ENCODE measurements at places on chromosomes 4 and X.

GRCh38 chr4:173424899-173425805, 26.2 kb upstream of the SCRG1 start:
- DNase-seq: no peak

- no peak for DNase-seq
Measured at GRCh38 chr4:171049380-171049779, 763.8 kb upstream of the GALNTL6 start.

DNA sequence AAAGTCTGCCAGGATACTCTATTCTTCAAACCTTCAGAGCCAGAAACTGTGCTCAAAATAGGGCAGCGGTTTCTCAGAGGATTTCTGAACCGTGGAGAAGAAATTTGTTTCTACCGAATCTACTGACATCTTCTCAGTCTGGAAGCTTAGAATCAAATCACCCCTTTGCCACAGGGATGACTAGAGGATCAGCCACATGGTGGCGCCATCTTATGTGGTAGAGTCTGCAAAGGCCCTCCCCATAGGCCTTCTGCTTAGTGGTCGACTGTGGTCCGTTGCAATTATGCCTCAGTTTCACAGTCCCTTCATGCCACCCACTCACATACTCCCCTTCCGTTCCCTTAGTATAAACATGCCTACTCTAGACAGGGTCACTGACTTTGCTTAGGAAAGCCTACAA, 680.7 kb upstream of the SPANXN1 start:
- no peak for DNase-seq

- no peak for DNase-seq
Measured at GRCh38 chr4:54509057-54509456, 148.7 kb upstream of the KIT start.

- DNase-seq: no peak
Measured at GRCh38 chr4:14607578-14607977, 394.7 kb upstream of the CPEB2 start.

- DNase-seq: no peak
Measured at GRCh38 chrX:55908661-55909212, 191.2 kb downstream of the RRAGB start.

GRCh38 chr4:73998040-73999011, at the start of gene CXCL5:
CXCL5 (minus strand) TSS chr4:73998677; CDS start chr4:73998581, 96 bp downstream.
- DNase-seq: no peak

- no peak for DNase-seq
Measured at GRCh38 chrX:82092307-82092706, 890.4 kb downstream of the SH3BGRL start.

GRCh38 chrX:103329991-103330390, at the start of gene TCEAL7:
TCEAL7 (plus strand) TSS chrX:103330239; CDS start chrX:103331404, 1,165 bp downstream.
- DNase-seq: no peak

- DNase-seq: no peak
Measured at GRCh38 chr4:13399257-13399656, 84.9 kb downstream of the RAB28 start.

GRCh38 chrX:38154818-38155217, 65.9 kb downstream of the SRPX start:
- no peak for DNase-seq

GRCh38 chr4:62028745-62029144, 828.6 kb downstream of the ADGRL3 start:
- no peak for DNase-seq

DNA sequence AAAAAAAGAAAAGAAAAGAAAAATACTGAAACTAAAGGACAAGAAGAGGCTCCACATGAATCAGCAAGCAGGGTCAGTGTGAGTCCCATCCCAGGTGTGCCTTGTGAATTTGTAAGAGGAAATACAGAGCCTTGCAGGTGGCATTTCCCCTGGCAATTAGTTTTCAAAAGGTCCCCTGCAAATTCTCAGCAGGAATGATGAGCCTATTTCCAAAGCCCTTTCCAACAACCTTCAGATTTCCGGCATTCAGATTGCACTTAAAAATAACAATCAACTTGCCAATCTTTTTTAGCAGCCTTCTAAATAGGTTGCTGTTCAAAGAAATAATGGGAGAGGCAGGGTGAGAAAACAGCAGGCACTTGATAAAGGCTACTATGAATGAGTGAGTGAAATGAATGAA, 66.4 kb upstream of the OR13H1 start:
- DNase-seq: no peak

DNA sequence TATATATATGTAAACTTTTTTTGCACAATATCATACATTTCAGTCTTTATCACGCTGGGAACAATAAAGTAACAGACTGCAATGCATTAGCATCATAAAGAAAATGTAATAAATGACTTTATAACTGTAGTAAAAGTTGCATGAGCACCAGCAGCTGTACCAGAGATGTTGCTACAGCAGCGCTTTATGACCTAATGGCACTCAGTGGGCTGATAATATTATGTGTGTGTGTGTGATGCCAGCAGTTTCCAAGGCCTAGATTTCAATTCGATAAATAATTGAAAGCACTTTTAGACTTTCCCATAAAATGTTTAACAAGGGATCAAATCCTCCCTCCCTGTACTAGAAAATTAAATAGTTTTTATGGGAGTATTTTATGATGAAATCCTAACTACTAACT, 367.6 kb upstream of the AGA start:
- no peak for DNase-seq

DNA sequence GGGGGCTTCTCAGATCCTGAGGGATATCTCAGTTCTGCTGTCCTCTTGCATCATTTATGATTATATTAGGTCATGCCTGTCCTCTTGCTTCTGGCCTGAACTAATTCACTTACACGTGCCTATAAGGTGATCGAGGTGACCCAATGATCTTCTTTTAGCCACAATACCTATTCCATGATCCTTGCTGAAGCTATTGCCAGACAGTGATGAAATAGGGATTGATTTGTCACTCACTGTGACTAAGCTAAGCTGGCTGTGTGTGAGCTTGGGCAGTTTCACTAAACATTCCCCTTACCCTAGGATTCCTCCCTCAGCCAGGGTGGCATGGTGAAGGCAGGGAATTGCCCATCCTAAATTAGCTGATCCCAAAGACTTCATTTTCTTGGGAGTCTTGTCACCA, 19.0 kb downstream of the HADH start:
- no peak for DNase-seq

DNA sequence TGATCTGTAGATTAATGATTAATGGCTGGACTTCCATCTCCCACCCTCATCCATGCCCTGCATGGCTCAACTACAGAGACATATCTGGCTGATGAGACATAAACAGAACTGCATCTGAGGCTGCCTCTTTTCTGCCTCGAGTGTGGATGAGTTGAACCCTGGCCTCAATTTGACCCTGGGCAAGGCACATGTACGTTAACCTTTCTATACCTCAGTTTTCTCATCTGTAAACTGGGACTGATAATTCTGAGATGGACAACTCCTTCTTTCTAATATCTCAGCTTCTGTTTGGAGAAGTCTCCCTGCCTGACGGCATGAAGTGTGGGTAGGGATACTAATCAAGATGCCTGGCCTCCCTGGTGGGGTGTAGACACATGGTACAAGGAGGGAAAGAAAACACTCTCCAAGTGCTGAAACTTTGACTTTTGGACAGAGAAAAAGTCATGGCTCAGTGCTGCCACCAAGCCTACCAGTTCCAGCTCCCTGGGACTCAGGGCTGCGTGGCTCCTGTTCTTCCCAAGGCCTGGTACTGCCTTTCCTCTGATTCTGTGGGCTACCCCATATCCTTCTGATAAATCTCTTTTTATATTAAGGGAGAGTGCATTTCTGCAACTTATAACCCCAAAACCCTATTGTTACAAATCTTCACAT, 64.4 kb downstream of the HAUS3 start:
- DNase-seq: no peak

DNA sequence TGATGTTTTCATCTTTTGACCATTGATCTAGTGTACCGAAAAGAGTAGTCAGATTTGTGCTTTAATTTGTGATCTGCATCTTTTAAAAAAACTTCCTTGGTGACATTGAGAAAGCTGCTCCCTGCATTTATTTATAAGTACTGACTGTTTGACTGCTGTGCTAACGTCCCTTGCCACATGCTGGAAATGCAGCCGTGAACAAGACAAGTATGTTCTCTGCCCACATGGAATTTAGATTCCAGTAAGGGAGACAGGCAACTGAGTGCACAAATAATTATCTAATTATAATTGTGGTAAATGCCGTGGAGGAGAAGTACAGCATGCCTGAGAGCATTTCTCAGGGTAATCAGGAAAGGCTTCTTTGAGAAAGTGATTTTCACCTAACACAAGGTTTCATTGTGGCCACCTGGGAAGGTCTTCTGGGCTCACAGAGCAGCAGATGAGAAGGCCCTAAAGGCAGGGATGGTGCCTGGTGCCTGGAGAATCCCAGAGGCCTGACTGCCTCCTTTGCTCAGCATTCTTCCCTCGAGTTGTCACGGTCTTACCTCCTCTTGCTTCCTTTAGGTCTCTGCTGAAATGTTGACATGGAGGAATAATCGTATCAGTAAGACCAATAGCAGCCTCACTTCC, 55.8 kb downstream of the PTTG2 start:
- no peak for DNase-seq

DNA sequence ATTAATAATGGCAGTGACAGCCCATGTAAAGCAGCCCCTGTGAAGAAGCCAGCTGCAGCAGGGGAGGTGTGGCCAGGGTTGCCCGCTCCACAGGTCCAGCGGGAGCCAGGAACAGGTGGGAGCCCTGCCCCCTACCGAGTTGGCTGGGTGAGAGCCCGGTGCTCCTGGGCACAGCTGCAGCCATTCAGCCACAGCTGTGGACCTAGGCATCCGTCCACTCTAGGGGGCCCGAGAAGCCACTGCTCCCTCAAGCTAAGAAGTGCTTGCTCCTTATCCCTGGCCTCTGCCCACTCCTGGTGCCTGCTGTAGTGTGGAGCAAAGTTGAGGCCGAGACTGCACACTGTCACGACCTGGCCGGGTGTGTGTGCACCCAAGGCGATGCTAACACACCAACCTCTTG, 1469.0 kb downstream of the PCDH7 start:
- DNase-seq: no peak

GRCh38 chrX:56268888-56269287, 36.7 kb downstream of the KLF8 start:
- no peak for DNase-seq

- no peak for DNase-seq
Measured at GRCh38 chr4:152478461-152479237, 57.2 kb downstream of the FBXW7 start.

- DNase-seq: no peak
Measured at GRCh38 chr4:181569553-181569952, 673.6 kb upstream of the TENM3 start.

DNA sequence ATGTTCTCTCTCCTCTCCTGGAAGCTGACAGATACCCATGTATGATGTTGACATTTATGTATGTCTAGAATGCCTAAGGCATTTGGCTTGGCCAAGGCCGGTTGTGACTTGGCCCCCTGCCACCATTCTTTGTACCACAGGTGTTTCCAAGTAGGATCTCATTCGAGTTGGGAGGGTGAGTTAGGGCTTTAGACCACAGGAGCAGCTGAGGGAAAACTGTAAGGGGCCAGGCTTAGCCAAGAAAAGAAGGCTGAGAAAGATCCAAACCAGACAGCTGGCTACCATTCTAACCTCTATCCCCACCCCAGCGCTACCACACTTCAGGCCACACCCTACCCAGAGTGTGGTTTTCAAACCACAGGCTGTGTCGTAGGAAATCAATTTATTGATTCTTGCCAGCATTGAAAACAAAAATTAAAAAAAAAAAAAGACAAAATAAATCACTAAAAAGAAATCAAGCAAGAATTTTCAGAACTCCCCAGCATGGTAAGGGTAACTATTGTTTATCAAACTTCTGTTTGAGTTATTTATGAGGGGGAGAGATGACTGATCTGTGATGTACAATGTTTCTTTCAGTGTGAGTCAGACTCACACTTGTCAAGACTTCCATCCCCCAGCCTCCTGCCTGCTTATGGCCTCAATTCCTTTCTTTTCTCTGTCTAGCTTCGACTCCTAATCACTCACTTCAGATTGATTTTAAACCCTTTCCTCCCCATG, 9.9 kb downstream of the TMSB4X start:
- DNase-seq: no peak

GRCh38 chr4:74830928-74831327, 36.6 kb upstream of the BTC start:
- no peak for DNase-seq

- no peak for DNase-seq
Measured at GRCh38 chrX:31508338-31508737, 436.5 kb upstream of the FTHL17 start.

DNA sequence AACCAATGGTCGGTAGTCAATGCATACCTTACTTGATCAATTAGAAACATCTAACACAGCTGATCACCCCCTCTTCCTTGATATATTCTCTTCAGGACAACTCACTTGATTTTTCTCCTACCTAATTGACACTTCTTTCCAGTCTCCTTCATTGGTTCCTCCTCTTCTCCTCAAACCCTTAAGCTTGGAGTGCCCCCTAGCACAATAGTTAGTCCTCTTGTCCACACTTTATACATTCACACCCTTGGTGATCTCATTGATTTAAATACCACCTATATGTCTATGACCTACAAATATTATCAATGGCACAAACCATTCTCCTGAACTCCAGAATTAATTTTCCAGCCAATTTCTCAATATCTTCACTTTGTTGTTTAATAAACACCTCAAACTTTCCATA, 724.0 kb downstream of the ADGRL3 start:
- no peak for DNase-seq

GRCh38 chr4:94290245-94290644, 52.4 kb downstream of the HPGDS start:
- no peak for DNase-seq

GRCh38 chr4:3107691-3108121, 33.2 kb downstream of the HTT start:
- no peak for DNase-seq

DNA sequence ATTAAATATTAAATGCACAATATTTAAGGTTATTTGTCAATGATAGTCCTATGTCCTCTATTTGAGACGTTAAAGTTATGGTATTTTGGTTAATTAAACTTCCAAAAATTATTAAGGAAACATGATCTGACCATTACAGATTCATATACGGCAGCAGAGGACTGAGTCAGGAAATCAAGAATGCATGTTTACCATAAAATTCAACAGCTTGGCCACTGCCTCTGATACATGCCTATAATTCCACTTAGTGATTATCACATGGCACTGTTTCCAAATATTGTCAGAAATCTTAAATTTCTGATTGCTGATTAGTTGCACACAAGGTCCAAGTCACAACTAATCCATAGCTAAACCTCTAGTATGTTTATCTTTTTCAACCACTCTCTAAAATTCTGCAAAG, 232.2 kb upstream of the UGT8 start:
- DNase-seq: no peak

DNA sequence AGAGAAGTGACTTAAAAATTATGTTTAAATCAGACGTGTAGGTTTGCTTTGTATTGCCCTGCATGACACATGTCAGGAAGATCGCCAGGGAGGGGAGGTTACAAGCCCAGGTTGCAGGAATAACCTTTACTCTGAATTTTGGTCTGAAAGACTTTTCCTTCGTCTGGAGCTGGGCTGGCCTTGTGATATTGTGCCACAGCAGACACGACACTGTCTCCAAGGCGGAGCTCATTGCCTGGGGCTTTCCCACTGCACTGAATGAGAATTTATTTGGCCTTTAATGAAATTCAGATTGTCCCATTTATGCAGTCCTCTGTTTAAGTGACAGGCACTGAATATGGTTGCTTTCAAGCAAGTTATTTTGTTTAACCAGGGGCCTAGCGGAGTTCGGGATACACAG, 45.1 kb downstream of the RHOH start:
- no peak for DNase-seq

GRCh38 chr4:103934178-103934789, 214.5 kb upstream of the TACR3 start:
- DNase-seq: no peak
